ENCODE measurements at places on chromosomes 7 and 10. TPM values are rescaled to one million over a fixed set of nuclear protein-coding genes. Genes with fewer than 3 reads are reported as not detected.

GRCh38 chr10:61752111-61753011, 89.6 kb downstream of the CABCOCO1 start:
- DNase-seq: no peak

- no peak for DNase-seq
Observed at GRCh38 chr7:111903016-111903415, 303.2 kb downstream of the DOCK4 start.

- no peak for DNase-seq
Observed at GRCh38 chr7:67364441-67365017, 367.9 kb downstream of the TYW1 start.

- no peak for DNase-seq
Observed at GRCh38 chr7:102890971-102891692, 21.7 kb upstream of the LRRC17 start.

GRCh38 chr10:49191349-49191748, 3.2 kb upstream of the TMEM273 start:
- DNase-seq: no peak

DNA sequence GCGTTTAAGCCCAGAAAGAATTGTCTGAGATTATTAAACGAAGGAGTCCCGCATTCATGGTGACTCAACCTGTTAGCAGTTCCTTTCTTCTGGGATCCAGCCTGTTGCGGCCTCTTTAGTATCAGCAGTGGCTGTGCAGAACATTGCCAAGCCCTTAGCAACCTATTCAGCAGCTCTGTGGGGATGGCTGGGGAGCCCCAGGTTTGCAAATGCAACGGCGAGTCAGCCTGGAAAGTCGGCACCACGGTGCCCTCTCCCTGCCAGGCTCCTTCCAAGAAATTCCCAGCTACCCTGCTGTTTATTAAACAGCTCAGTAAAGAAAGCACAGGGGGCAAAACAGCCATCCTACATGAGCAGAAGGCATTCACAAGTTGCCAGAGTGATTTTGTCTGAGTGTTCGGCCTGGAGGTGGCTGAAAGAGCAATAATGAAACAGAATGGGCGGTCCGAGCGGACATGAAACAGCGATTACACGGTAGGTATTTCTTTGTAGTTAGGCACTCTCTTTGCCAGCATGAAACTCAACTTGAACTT, 198.3 kb downstream of the BAMBI start:
- DNase-seq: no peak

The ABCB4 gene
- not detected for total RNA-seq

The ASAH2 gene
- 1.6 TPM for total RNA-seq

The SEMA3D gene
- total RNA-seq: not detected

Data from CD4-positive, CD25-positive, alpha-beta regulatory T cell (primary cell).